ENCODE measurements at places on chromosomes 1 and 21. TPM values are rescaled to one million over a fixed set of nuclear protein-coding genes. Genes with fewer than 3 reads are reported as not detected.

KLHL12 gene
- total RNA-seq, result 29.7 TPM

GRCh38 chr1:154539486-154540483 is 18.7 kb downstream of the UBE2Q1 start:
- H3K27me3 ChIP-seq, result no peaks in the 10 kb centered on the region
- DNase-seq, result no peak
- H3K27ac ChIP-seq, result no peak overlapping the region
- H3K4me3 ChIP-seq, result no peak overlapping the region
- H3K36me3 ChIP-seq, result no peaks in the 10 kb centered on the region

DNA sequence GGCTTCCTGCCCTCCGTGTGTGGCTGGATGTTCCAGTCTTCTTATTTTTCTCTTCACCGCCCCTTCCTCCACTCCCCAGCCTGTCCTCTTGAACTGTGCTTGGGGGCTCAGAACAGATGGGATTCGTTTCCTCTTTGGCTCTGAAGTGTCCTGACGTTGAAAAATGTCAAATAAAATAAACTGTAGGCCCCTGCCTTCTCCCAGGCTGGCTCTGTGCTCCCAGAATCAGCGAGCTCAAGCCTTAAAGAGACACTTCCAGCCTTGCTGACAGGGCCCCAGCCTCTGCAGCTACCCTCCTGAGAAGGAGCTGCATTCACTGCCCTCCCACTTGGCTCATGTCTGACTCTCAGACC is 104.2 kb upstream of the IPO9 start:
- H3K27ac ChIP-seq, result peak overlapping the region; percentile 37
- H3K36me3 ChIP-seq, result no peaks in the 10 kb centered on the region
- no peak overlapping the region for H3K4me3 ChIP-seq
- peaks cover 15% of the 10 kb centered on the region for H3K4me1 ChIP-seq

CAPN9 gene
- 5.0 TPM for total RNA-seq

DNA sequence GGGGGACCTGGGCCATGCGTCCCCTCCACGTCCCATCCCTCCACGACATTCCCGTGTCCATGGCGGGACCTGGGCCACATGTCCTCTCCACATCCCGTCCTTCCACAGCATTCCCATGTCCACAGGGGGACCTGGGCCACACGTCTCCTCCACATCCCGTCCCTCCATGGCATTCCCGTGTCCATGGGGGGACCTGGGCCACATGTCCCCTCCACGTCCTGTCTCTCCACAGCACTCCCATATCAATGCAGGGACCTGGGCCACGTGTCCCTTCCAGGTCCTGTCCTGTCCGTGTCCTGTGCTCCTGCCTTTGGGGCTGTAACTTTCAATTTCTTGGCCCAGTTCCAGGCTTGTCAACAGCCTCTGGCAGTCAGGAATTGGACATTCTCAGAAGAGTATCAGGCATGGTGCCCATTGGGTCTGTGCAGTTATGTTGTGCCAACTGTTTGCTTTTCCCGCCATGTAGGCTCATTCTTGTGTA is 47.1 kb downstream of the WNT9A start:
- peak; percentile 19 for DNase-seq
- H3K4me1 ChIP-seq, result no peaks in the 10 kb centered on the region
- H3K27me3 ChIP-seq, result no peaks in the 10 kb centered on the region
- H3K36me3 ChIP-seq, result no peaks in the 10 kb centered on the region
- no peak overlapping the region for H3K4me3 ChIP-seq

- H3K36me3 ChIP-seq, result no peaks in the 10 kb centered on the region
- H3K27me3 ChIP-seq, result peaks cover 6% of the 10 kb centered on the region
- H3K27ac ChIP-seq, result no peak overlapping the region
- H3K4me1 ChIP-seq, result no peaks in the 10 kb centered on the region
- H3K4me3 ChIP-seq, result no peak overlapping the region
- no peak for DNase-seq
Measured at GRCh38 chr1:20705203-20705755, 12.5 kb downstream of the KIF17 start.

CYP4Z1 gene
- 0.50 TPM for total RNA-seq

GRCh38 chr1:229118477-229119061 is 152.3 kb upstream of the RAB4A start:
- peak overlapping the region; percentile 25 for H3K27ac ChIP-seq
- no peak for DNase-seq
- H3K36me3 ChIP-seq, result no peaks in the 10 kb centered on the region
- no peaks in the 10 kb centered on the region for H3K27me3 ChIP-seq

DNA sequence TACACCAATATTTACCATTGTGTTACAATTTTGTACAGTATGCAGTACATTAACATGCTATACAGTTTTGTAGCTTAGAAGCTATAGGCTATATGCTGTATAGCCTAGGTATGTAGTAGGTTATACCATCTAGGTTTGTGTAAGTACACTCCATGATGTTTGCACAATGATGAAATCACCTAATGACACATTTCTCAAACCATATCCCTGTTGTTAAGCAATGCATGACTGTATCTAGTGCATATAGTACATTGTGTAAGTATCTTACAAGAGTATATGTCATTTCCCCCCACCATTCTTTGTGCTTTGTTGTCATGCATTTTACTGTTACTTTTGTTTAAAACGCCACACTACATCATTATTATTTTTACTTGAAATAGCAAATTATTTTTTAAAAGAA is 65.7 kb upstream of the RNF11 start:
- no peak overlapping the region for H3K4me3 ChIP-seq
- H3K36me3 ChIP-seq, result no peaks in the 10 kb centered on the region
- no peaks in the 10 kb centered on the region for H3K27me3 ChIP-seq
- no peak for DNase-seq
- H3K4me1 ChIP-seq, result peaks cover 46% of the 10 kb centered on the region

GRCh38 chr1:27403931-27404330 is 11.5 kb downstream of the GPR3 start:
- no peaks in the 10 kb centered on the region for H3K27me3 ChIP-seq
- H3K36me3 ChIP-seq, result peaks cover 45% of the 10 kb centered on the region
- DNase-seq, result no peak
- H3K4me3 ChIP-seq, result no peak overlapping the region
- peaks cover 53% of the 10 kb centered on the region for H3K4me1 ChIP-seq
- peak overlapping the region; percentile 59 for H3K27ac ChIP-seq

AHDC1 gene
- total RNA-seq, result 38.0 TPM

GRCh38 chr21:37601027-37601426 is 234.5 kb downstream of the DYRK1A start:
- H3K36me3 ChIP-seq, result no peaks in the 10 kb centered on the region
- no peak overlapping the region for H3K4me3 ChIP-seq
- H3K27me3 ChIP-seq, result no peaks in the 10 kb centered on the region

NHLH1 gene
- total RNA-seq, result 0.26 TPM

DNA sequence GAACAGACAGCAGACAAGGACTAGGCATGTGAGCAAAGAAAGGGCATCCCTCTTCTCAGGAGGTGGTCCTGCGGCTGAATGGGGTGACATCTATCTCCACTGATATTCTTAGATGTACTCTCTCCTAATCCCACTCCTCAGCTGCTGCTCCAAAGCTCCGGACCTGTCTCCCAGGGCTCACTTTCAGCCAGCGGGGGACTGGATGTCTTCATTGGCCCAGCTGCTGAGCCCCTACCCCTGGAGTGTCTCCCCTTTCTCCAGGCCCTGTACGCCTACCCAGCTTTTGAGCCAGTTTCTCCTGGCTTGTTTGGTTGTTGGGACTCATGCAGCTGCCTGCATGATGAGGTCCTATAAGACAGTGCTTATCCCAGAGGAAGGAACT is 28.8 kb upstream of the CSF1 start:
- peaks cover 50% of the 10 kb centered on the region for H3K4me1 ChIP-seq
- no peaks in the 10 kb centered on the region for H3K36me3 ChIP-seq
- no peak for DNase-seq

DNA sequence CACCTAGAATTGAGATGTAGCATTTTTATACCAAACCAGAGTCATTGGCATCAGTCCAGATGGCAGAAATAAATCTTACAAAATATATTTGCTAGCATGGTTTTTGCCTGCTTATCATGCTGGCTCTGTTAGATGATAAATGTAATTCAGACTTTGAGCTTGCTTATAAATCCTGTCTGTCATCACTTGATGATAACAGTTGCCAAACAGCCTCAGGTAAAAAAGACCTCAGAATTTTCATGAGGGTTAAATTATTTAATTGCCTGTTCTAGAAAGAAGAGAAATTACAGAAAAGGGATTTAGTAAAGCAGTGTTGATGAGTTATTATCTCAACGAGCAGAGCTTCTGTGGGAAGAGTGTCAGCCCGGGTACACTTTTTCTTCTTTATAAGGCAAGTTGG is 83.3 kb downstream of the FNBP1L start:
- H3K27me3 ChIP-seq, result no peaks in the 10 kb centered on the region
- H3K27ac ChIP-seq, result no peak overlapping the region
- no peaks in the 10 kb centered on the region for H3K4me1 ChIP-seq

DNA sequence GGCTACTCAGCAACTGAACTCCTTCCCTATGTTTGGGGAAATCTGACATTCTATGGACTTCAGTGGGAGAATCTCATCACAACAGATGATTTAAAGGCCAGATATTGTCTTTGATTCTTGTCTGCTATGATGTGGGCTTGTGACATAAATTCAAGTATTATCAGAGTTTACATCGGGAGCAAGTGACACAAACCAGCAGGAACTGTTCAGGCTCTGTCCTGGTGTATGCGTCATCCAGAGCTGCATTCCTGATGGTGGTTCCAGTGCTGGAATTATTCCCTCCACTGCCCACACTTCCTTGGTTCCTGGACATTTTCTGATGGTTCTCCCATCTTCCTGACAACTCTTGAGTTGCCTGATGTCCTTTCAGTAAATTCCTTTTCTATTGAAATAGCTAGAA is 10.8 kb upstream of the LSM10 start:
- H3K4me3 ChIP-seq, result no peak overlapping the region
- H3K27ac ChIP-seq, result no peak overlapping the region
- no peak for DNase-seq
- H3K27me3 ChIP-seq, result no peaks in the 10 kb centered on the region
